ENCODE measurements at places on chromosomes 16 and 17.

DNA sequence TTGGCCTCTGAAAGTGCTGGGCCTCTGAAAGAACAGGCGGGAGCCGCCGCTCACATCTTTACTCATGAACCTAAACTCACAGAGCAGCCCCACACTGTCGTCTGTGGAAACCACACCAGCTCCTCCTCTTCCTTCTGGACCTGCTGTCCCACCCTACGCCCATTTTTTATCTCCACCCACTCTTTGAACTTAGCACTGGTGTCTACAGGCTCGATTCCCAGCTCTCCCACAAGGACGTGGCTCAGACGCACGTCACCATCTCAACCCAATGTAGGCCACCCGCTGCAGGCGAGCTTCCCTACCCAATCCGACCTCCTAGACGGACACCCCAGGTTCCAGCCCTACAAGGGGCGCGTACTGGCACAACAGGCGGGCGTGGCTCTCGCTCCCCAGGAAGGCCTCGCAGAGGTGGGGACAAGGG lies 62.2 kb downstream of the NXN start:
- DNase-seq = no peak

DNA sequence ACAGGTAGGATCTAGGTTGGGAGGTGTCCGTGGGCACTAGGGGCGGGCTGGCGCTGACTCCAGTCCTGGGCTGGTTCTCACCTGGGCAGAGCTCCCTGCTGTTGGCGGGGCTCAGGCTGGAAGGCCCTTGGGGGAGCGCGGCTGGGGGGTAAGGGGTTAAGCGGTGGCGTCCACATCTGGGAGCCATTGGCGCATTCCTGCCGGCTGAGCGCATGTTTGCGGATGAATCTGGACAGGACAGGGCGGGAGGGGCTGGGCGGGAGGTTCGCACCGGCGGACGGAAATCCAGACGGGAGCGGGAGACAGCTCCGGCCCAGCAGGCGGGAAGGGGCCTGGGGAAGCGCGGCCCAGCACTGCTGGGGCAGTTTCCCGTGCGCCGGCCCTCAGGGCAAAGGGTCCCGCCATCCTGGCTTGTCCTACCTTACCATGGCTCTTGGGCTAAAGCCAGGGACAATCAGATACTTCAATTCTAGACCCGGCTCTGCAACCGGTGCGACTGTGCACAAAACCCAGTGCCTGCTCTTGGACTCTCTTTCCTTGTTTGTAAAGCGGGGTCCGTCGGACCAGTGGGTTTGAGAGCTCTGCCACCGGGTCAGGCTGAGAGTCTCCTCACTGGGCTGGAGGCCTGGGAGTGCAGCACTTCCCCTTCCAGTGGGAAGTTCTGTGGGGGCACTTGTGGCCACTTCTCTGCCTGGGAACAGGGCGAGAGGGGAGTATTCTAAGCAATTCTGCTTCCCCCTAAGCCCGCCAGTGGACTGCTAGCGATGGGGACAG lies 7.8 kb downstream of the RARA start:
- DNase-seq = no peak

DNA sequence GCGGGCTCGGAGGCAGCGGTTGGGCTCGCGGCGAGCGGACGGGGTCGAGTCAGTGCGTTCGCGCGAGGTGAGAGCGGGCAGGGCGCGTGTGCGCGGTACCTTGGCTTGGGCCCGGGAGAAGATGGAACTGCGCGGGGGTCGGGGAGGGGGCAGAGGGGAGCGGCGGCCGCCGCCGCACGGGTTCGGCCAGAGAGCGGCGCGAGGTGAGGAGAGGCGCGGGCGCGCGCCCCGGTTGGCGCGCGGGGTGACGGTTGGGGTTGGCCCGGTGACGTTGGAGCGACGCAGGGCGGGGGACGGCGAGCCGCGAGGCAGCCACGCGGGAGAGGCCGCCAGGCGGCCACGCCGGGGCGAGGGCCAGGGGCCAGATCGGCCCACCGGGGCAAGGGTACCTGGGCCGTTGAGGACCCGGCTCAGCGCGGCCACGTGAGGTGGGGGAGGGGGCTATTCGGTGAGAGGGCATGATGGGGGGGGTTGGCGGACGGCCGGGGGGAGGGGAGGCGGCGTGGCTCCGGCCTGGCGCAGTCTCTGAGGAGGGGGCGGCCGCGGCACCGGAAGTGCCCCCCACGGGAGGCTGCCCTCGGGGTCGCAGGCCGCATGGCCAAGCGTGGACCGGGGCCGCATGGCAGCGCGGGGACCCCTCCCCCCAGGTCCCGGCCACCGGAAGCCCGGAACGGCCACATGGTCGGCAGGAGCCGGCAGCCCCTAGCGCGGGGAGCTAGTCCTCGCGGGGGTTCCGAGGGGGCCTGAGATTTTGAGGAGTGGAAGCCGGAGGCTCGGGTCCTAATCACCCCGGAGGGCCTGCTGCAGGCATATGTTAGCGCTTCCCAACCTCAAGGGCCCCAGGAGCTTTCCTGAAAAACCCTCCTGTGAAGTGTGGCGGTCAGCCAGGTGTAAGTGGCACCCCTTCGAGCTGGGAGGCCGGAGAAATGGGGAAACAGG lies 527 bp downstream of the EIF5A start:
- DNase-seq = no peak

GRCh38 chr17:29827179-29827578 lies 102.8 kb downstream of the SSH2 start:
- DNase-seq = no peak

DNA sequence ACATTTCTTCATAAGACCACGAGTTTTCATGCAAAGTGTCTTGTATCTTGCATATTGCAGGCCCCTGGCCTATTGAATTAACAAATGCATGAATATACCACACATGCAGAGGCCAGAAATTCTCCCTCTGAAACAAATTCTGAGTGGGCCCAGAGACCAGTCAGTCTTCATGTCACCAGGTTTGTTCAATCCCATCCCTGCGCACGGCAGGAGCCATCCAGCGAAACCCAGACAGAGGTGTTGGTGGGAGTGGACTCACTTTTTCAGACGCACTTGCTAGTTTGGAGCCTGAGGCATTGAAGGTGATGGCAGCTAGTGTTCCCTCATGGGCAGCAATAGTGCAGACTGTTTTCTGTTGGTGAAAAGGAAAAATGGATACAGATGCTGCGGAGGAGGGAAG lies 21.9 kb downstream of the WIPI1 start:
- no peak for DNase-seq

- DNase-seq = no peak
Observed at GRCh38 chr17:78717431-78717980, 64.6 kb downstream of the CYTH1 start.

- no peak for DNase-seq
Observed at GRCh38 chr16:9275816-9276354, 184.4 kb downstream of the HAPSTR1 start.

DNA sequence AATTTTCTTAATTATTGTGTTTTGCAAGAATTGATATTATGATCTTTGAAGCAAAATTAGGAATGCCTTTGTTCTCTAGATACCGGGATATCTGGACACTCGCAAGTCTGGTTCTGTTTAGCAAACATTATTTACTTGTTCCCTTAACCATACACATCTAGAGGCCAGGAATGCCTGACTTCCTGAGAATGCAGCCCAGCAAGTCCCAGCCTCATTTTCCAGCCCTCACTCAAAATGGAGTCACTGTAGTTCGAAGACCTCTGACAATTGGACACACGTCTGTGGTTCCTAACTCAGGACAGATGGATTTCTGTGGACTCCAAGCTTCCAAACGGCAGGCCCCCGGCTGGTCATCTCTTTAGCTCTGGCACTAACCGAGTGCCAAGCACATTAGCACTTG lies 355.4 kb upstream of the RBFOX1 start:
- DNase-seq = no peak
